Central memory CD8-positive, alpha-beta T cell (primary cell): ENCODE measurements at places on chromosomes 7 and 10.

DNA sequence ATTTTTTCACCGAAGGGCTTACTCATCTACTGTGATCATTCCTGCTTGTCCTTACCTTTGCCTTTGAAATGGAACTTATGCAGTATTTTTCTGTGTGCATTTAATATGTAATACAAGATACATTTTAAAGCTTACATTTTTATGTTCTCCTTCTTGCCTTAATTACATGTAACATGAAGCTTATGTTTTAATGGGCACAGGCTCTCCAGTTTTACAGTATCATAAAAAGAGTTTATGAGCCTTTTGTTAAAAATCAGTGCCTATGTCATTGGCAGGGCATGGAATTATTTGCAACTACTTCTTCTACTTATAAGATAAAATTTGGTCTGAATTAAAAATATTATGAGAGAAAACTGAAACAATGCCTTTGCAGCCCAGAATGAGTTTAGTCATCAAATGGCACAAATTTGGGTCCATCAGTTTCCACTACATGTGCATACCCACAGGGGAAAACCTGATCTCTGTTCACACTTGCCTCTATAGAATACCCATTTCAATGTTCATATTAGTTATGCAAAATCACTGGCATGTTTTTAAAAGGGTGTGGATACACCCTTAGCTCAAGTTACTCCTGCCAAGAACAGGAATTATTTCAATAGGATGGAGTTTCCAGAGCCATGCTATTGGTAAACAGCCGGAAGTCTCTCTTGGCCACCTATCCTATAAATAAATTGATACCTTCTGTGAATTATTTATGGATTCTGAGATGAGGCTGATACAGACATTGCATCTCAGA is 27.9 kb upstream of the WNT16 start:
- DNase-seq, result no peak

DNA sequence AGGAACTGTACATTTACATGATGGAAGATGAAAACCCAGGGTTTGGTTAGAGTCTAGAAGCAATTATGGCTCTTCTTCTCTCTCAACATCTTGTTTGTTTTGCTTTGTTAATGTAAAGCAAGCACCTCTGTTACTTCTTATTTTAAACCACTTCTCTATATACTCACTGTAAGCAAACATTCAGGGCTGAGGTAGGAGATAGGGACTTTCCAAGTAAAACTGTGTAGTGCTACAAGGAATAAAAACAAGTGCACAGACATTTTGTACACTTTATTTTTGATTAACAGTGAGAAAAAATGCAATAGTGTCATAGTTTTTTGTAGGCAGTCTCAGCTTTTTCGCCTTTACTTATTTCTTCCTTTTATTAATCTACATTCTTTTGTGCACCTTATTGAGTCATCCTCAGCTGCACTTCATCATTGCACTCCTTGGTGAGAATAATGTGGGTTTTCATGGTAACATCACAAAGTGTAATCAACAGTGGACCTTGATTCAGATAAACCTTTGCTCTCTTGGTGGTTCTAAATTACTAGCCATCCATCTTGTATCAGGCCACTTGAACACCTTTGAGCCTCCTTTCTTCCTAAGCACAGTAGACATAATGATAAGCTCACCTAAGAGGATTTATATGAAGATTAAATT is 52.9 kb downstream of the ELMO1 start:
- no peak for DNase-seq

DNA sequence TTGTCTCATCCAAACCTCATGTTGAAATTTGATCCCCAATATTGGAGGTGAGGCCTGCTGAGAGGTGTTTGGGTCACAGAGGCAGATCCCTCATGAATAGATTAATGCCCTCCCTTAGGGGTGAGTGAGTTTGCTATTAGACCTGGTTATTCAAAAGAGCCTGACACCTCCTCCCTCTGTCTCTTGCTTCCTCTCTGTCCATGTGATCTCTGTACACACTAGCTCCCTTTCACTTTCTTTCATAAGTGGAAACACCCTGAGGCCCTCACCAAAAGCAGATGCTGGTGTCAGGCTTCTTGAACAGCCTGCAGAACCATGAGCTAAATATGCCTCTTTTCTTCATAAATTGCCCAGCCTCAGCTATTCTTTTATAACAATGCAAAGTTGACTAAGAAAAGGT is 447.1 kb downstream of the MDFIC start:
- no peak for DNase-seq

- DNase-seq, result no peak
Observed at GRCh38 chr10:71835671-71836595, 15.1 kb downstream of the PSAP start.

- no peak for DNase-seq
Observed at GRCh38 chr10:132158122-132158741, 28.5 kb upstream of the DPYSL4 start.

DNA sequence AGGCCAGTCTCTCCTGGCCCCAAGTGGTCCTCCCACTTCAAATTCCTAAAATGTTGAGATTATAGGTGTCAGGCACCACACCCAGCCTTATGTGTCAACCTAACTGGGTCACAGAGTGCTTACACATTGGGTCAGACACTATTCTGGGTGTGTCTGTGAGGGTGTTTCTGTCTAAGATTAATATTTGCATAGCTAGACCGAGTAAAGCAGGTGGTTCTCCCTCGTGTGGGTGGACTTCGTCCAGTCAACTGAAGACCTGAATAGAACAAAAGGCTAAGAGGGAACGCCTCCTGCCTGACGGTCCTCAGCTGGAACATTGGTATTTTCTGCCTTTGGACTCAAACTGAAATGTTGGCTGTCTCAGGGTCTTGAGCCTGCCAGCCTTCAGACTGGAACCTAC is 11.5 kb downstream of the PPIF start:
- no peak for DNase-seq

GRCh38 chr7:44580945-44581878 is 819 bp downstream of the TMED4 start:
- peak; percentile 23 for DNase-seq

DNA sequence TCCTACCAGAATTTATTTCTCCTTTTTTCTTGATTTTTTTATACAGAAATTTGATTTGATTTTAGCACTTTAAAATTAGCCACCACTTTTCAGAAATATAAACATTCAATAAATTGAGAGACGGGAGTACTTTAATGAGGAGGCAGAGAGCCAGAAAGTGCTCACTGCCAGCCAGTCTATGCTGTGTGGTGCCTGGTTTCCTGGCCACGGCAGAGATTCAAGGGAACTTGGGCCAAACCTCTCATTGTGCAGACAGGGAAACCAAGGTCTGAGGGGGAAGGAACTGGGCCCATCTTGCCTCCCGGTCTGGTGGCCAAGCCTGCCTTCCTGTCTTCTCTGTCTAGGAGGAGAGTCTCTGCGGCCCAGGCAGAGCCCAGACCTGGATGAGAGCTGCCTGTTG is 25.9 kb downstream of the ADAMTS14 start:
- no peak for DNase-seq

GRCh38 chr7:51016546-51016945 is 233.8 kb upstream of the GRB10 start:
- DNase-seq, result no peak

GRCh38 chr10:102396317-102396650 is 779 bp downstream of the NFKB2 start:
- no peak for DNase-seq

- DNase-seq, result no peak
Observed at GRCh38 chr7:83704564-83704963, 55.6 kb upstream of the SEMA3E start.

- no peak for DNase-seq
Observed at GRCh38 chr7:28137463-28137862, 43.1 kb downstream of the JAZF1 start.

DNA sequence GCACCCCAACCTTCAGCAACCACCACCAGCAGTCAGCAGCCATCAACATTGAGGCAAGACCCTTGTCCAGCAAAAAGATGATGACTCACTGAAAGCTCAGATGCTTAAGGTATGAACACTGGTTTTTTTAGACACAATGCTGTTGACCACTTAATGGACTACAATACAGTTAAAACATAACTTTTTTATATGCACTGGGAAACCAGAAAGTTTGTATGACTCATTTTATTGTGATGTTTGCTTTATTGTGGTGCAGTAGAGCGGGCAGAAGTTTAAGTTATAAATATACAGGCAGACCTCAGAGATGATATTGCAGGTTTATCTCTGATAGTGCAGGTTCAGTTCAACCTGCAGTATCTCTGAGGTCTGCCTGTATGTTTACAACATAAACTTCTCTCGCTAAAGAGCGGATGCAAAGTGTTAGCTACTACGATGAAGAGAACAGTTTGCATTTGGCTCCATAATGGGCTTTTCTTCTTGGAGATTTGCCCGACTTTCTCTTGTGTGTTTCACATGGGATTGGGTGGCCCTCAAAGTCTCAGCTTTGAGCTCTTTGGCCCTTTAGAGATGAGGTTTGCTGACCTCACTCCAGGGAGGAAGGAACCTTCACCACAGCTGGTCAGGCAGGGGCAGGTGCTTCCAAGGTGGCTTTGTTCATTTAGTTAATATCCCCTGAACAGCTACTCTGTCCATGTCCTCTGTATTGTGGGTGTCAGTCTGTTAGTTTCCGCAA is 84.4 kb upstream of the SHH start:
- no peak for DNase-seq

GRCh38 chr10:13173616-13174015 is 12.3 kb downstream of the MCM10 start:
- no peak for DNase-seq

DNA sequence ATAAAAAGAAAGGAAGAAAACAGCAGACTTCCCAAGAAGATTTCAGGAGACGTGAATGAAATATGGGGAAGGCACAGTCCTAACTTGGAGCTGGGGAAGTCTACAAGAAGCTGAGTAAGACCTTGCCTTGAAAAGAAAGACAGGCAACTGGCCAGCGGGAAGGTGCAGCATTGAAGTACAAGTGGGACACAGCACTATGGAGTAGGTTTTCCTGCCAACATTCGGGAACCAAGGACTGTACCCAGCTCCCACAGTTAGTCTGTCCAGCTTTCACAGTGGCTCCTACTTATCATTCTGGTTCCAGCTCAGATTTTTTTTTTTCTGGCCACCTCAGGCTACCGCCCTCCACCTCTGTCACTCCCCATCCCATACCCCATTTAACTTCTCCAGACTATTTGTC is 10.0 kb downstream of the HPS1 start:
- no peak for DNase-seq

- DNase-seq, result no peak
Observed at GRCh38 chr10:125661941-125662515, 20.9 kb downstream of the TEX36 start.

GRCh38 chr7:35866186-35866585 is 65.3 kb downstream of the SEPTIN7 start:
- DNase-seq, result no peak

DNA sequence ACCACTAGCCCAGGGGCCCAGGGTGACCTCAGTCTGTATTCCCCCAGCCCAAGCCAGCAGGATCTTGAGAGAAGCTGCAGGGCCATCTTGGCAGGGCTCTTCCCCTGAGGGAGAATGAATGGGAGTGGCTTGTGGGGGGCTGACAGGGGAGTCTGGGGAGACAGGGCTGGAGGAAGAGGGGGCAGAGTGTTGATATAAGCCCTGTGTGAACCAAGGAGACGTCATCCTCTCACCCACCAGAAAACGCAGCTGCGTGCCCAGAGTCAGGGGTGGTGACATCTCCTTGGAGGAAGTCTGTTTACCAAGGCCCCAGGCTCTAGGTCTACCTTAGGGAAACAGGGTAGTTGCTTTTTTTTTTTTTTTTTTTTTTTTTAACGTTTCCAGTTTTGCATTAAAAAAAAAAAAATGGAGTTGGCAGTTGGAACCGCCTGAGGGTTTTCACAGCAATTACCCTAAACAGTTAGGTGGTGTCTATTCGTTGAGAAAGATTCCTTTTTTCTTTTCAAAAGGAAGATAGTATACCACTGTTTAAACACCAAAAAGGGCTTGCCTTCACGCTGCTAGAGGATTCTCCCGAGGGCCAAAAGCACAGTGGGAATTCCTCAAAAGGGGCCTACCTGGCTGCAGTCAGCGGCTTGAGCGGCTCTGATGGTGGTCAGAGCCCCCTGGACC is 113.8 kb downstream of the PRPF18 start:
- DNase-seq, result no peak

DNA sequence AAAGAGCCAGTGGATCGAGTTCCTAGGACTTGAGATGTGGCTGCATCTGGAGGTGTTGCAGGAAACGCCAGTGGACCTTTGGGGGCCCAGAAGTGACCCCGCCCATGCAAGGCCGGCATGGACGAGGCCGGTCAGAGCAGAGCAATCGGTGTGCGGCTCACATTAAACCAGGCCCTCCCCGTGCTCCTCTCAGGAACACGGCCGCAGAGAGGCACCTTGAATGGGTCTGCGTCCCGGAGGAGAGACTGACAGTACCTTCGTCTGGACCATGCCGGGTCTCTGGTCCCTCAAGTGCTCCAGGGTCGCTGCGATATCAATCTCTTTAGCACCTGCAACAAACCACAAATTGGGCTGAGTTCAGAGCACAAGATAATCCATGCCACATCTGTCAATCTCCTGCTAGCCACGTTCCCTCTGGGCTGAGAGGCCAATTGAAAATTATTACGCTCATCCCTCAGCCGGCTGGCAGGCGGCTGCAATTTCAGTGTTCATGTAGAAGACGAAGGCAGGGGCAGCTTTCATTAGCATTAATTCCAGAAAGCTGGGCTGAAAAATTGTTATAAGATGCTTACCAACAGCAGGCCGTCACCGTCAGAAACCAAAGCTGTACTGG is 212.0 kb downstream of the DNAJB6 start:
- no peak for DNase-seq

DNA sequence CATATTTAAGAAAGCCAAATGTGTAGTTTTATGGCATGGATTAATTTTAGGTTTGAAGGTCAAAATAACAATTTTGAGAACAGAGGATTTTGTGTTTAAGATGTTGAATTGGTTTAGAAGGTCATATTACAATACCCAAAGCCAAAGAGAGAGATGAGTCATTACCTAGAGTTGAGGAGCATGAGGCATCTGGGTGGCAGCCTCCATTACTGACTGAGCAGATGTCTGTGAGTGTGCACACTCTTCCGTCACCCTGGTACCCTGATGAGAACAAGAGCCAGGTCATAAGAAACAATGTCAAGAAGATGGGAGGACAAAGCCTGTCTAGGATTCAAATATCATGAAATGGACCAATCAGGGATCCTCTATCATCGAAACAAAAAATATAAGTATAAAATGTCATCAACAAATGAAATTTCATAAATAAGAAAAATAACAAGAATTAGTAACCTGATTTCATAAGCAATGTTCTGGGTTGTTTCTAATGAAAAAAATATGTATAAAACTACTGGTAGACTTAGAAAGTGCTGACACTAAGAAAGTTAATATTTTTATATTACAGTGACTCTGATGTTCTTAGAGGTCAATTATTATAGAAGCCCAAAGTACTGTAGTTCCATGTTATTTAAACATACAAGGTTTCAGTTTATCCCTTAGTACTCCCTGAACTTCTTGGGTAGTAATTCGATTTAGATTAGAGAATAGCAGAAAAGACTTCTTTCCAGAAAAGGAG is 20.0 kb downstream of the CUBN start:
- no peak for DNase-seq

GRCh38 chr10:64708884-64709681 is 1187.9 kb downstream of the REEP3 start:
- no peak for DNase-seq

- DNase-seq, result no peak
Observed at GRCh38 chr10:25678666-25679065, 255.4 kb upstream of the MYO3A start.
